Activated T-cell treated with anti-CD3 and anti-CD28 coated beads, Interleukin-2, amount 50 U/mL, for 72 hours (primary cell): ENCODE measurements at places on chromosomes 5 and 9. TPM values are rescaled to one million over a fixed set of nuclear protein-coding genes. Genes with fewer than 3 reads are reported as not detected.
A peak's percentile ranks its signal among the peaks of the same experiment; 100 is the strongest.

Gene SPATA31C1
- not detected for total RNA-seq

Gene IGIP
- total RNA-seq: 6.5 TPM

Gene HEXB
- 45.8 TPM for total RNA-seq

Gene TMEM215
- not detected for total RNA-seq

Gene SH3TC2
- total RNA-seq: 0.24 TPM

Gene HRCT1
- not detected for total RNA-seq

Gene EDIL3
- not detected for total RNA-seq

Gene SHOC1
- total RNA-seq: not detected

Gene LPAR1
- not detected for total RNA-seq

Gene PCDHGB3
- 0.28 TPM for total RNA-seq

Gene ELAVL2
- total RNA-seq: not detected

Gene GAS1
- total RNA-seq: 0.12 TPM

Gene IFNK
- not detected for total RNA-seq

Gene SPINK13
- total RNA-seq: not detected

Gene FAM174A
- 6.3 TPM for total RNA-seq

GRCh38 chr5:178338750-178339144 is 106.1 kb upstream of the PHYKPL start:
- no peak for DNase-seq

DNA sequence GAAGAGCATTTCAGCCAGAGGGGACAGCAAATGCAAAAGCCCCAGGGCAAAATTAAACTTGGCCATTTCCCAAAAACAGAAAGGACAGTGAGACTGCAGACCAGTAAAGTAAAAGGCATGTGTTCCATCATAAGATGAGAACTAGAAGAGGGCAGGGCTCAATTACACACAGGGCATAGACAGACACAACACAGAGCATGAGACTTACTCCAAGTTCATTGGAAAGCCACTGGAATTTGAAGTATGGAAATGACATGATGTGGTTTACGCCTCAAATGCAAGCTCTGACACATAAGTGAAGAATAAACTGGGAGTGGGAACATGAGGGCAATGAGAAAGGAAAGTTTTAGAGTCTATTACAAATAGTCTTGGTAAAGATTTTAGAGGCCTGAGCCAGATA is 446.6 kb upstream of the GRIA1 start:
- no peak for DNase-seq

DNA sequence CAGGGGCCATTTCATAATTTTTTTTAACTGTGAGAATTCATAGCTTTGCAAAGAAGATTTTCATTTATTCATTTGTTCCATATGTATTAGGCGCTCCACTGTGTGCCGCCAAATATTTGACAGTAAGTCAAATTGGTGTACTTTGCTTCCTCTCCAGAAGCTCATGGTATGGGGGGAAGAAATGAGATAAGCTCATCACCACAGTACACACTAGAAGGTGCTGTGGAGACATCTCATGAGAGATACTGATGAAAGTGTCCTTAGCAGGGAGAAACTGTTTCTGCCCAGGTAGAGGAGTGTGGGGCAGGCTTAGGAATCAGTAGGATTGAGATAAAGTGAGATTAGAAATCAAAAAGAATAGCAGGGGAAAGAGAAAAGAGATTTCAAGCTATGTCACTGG is 136.2 kb downstream of the CDH6 start:
- DNase-seq: no peak

GRCh38 chr5:1507457-1507856 is 16.3 kb downstream of the LPCAT1 start:
- no peak for DNase-seq

DNA sequence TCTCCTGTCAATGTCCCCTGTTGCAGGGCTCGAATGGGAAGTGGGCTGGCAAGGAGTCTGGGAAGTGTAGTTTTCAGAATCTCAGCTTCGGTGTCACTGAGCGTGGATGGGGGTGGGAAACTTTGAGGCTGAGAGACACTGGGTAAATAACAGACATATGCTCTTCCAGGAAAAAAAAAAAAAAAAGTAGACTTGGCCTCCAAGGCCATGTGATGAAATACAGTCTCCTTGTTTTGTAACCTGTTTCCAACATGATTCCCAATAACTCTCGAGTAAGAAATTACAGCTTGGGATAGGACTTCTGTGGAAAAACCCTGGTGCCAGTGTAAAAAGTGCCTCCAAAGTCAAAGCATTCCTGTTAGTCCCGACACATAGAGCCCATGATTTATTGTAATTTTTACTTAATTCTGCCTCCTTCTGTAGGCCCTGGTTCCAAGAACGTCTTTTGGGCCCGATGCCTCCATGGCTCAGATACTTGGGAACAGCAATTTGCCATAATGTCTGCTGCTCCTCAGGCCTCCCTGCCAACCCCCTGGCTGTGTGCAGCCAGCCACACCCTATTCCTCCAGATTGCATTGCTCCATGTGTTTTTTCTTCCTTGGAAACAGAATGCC is 119.5 kb upstream of the TNC start:
- DNase-seq: no peak

DNA sequence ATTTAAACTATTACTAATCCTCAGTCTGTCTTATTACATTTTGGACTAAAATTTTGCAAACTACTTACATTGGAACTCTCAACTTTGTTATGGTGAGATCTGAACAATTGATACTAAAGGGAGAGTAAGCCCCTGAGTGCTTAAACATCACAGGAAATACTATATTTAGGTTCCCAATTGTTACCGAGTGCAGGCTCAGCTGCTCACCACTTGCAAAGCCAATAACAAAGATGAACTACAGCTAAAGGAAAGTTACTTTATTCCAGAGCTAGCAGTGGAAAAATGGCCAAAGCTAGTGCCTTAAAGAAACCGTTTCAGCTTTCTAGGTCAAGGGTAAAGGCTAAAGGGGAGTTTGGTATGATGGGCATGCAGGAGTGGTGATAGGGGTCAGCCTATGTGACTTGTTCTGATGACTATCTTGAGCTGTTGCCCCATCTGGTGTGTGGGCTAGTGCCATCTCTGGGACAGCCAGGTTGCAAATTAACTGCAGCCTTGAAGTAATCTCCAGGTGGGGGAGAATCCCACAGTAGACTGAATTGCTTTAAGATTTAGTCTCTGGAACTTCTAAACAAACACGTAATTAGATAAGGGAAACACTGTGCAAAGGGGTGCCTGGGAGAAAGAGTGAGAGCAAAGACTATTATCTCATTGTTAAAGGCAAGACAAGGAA is 7.8 kb upstream of the NDUFB6 start:
- DNase-seq: no peak

DNA sequence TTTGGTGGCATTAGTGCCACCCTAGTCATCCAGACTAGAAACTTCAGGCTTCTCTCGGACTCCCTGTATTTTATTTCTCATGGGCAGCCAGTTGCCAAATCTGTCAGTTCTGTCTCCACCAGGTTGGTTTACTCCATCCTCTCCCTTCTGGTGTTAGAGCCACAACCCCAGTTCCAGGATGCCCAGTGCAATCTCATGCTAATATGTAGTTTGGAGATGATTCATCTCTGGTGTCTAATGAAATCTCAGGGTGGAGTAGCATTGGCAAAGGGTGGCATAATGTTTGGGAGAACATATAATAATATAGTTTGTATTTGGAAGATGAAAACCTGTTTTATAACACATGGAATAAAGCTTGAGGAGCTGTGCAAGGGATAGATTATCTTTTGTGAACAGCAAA is 30.2 kb downstream of the SLC46A2 start:
- no peak for DNase-seq

GRCh38 chr5:1295650-1296037 is 776 bp upstream of the TERT start:
- no peak for DNase-seq

DNA sequence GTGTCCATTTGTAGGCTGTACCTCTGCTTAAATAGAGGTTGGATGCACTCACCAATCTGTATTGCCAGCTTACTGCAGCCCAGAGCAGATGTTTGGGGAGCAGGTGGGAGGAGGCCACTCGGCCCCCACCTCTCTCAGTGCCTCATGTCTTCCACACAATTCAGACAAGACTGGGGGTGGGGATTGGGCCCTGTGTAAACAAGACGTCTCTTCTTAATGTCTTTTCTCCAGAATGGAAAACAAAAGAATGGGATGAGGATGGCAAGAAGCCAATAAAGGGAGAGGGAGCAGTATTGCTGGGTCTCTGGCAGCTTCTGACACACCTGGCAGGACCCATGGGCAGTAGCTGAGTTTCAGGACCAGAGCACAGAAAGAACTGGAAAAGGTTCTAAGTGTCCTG is 64.9 kb downstream of the SIL1 start:
- no peak for DNase-seq

GRCh38 chr9:136610426-136610825 is 52.3 kb upstream of the EGFL7 start:
- DNase-seq: no peak

GRCh38 chr9:7223981-7224380 is 466.2 kb downstream of the KDM4C start:
- no peak for DNase-seq

DNA sequence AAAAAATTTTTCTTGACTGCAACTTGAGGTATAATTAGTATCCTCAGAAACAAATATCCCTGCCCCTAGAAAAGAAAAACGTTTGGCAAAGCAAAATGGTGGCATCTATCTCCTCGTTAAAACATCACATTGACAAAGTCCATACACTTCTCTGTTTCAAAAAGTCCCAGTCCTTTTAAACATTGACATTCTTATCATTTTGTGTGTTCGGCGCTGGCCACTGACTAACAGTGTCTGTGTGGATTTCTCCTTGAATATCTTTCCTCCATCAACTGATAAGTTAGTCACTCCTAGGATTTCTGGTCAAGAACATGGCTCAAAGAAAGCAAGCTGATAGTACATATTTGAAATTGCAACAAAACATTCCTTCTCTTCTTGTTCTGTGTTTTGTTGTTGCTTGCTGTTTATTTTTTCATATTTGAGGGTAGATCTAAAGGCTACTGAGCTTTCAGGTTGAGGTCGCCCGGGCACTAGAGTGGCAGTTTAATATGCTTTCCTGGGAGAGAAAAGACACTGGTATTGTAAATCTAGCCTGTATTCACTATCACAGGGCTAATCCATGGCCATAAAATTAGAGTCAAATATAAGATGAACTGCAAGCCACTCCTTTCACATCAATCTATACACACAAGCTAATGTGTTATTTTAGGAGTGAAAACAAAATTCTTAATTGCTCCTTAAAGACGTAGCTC is 8.5 kb upstream of the PPIC start:
- DNase-seq: no peak

GRCh38 chr9:90914868-90915483 is 113.4 kb downstream of the SYK start:
- peak; percentile 84 for DNase-seq

GRCh38 chr5:146072595-146072994 is 32.8 kb downstream of the PLAC8L1 start:
- no peak for DNase-seq

- DNase-seq: no peak
Observed at GRCh38 chr5:5854087-5854486, 431.6 kb downstream of the ICE1 start.

DNA sequence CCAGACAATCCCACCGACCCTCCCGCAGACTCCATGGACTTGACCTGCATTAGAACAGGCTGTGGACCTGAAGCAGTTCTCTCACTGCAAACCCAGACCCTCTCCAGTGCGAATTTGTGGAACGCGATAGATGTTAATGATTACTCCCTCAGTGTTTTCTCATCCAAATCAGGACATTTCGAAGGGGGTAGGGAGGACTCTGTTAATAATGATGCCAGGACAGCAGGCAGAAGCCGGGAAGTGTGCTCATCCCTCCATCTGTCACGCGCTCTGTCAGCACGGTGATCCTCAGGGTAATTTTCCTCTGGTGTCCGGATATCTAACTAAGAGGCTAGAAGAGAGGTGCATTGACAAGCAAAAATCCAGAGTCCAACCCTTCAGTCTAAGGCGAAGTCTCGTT is 18.8 kb downstream of the RAPGEF1 start:
- no peak for DNase-seq

DNA sequence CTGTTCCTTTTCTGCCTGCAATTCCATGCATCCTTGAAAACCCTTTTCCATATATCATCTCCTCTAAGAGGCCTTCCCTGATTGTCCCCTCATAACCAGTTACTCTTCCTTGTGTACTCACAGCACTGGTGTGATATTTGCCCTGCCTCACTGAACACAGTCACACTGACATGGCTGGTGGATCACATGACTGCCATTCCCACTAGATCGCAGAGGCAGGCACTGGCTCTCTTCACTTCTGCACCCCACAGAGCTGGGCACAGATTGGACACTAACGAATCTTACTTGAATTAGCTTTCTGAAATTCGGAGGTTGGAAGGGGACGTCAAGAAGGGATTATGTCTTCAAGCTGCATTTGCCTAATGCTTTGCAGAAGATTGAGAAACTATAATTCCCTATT is 208.0 kb downstream of the PAPPA start:
- DNase-seq: no peak

DNA sequence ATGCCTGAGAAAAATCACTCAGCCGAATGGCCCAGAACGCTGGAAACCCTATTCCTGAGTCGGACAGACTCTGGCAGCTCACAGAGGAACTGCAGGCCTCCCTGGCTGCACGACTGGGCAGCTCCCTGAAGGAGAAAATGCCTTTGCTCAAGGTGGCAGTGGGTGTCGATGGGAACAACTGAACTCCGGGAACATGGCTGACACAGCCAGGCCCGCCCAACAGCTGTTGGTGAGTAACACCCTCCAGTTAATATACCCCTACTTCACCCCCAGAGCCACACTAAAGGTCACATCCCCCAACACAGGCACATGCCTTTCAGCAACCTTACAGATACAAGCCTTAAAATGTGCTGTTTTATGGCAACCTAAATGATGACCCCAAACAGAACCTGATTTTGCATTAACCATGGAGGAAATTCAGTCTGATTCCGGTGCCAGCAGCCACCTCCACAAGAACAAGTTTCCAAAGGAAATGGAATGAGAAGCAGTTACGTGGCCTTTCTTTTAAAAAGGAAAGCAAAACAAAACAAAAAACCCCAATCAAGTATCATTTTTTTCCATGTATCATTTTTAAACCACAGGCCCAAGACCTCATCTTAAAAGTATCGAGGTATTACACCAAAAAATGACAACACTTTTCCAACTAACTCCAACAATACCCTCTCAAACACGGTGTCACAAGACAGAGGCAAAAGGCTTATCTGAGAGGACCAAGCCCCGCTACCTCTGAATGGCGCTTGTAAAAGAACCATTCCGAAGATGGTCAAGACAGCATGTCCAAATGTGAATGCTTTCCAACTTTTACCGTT is 3.1 kb downstream of the KLF9 start:
- peak; percentile 44 for DNase-seq

- DNase-seq: no peak
Observed at GRCh38 chr5:176401281-176402205, 13.0 kb downstream of the HIGD2A start.

GRCh38 chr9:81389569-81389993 is 299.8 kb downstream of the TLE1 start:
- no peak for DNase-seq

DNA sequence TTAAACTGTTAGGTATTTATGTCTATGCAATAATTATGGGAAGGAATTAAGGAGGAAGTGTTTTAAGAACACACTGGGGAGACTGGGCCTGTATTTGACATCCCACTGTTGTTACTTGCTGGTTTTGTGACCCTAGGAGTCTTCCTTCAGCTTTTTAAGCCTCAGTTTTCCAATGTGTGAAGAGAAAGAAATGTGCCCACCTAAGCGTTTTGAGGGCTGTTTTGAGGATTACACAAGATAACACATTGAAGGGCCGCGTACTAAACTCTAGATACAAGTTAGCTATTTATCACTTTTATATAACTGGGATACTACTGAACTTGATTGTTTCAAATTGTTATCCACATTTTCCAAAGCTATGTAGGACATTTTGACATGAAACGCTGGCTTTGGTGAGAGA is 72.5 kb downstream of the NPR3 start:
- DNase-seq: no peak

GRCh38 chr9:106859957-106860720 is 2.8 kb upstream of the ZNF462 start:
- DNase-seq: no peak
